Dermis microvascular lymphatic vessel endothelial cell (primary cell): ENCODE measurements at places on chromosomes 6 and 20. TPM values are rescaled to one million over a fixed set of nuclear protein-coding genes. Genes with fewer than 3 reads are reported as not detected.

The MCHR2 gene
- total RNA-seq: not detected in 2 replicates

The COX4I2 gene
- not detected in 2 replicates for total RNA-seq

The ULBP1 gene
- total RNA-seq: under 0.01 TPM in 2 replicates

The PHF3 gene
- 34.9 and 38.8 TPM in 2 replicates for total RNA-seq

The TMEM14A gene
- total RNA-seq: 11.0 and 12.3 TPM in 2 replicates

The IRF4 gene
- total RNA-seq: under 0.01 TPM in 1 of 2 replicates, not detected in the other

The LRRC1 gene
- total RNA-seq: 40.2 and 59.9 TPM in 2 replicates

The ACOT8 gene
- 26.8 and 36.0 TPM in 2 replicates for total RNA-seq

The CCM2L gene
- 17.3 and 27.6 TPM in 2 replicates for total RNA-seq

The EMILIN3 gene
- total RNA-seq: under 0.01 and 0.13 TPM in 2 replicates

The PTK6 gene
- total RNA-seq: under 0.01 TPM in 2 replicates

The HSPA12B gene
- 10.2 and 14.2 TPM in 2 replicates for total RNA-seq

The SPATA2 gene
- total RNA-seq: 0.64 and 1.0 TPM in 2 replicates

The SNPH gene
- total RNA-seq: 1.8 and 2.4 TPM in 2 replicates

The ZBTB24 gene
- 4.1 and 4.4 TPM in 2 replicates for total RNA-seq

The TFAP2B gene
- total RNA-seq: not detected in 2 replicates

The CST5 gene
- total RNA-seq: not detected in 2 replicates

The SYNDIG1 gene
- total RNA-seq: not detected in 2 replicates

The NINL gene
- total RNA-seq: 9.1 and 24.3 TPM in 2 replicates

The OR2H2 gene
- total RNA-seq: not detected in 2 replicates

The HIVEP2 gene
- 5.5 and 14.0 TPM in 2 replicates for total RNA-seq

The SRMS gene
- total RNA-seq: not detected in 2 replicates

The ZNF334 gene
- 0.13 and 0.76 TPM in 2 replicates for total RNA-seq

The TMEM217 gene
- total RNA-seq: 8.6 and 11.3 TPM in 2 replicates

The CITED2 gene
- total RNA-seq: 12.6 and 16.3 TPM in 2 replicates

The HLA-DOB gene
- under 0.01 and 0.13 TPM in 2 replicates for total RNA-seq
